ENCODE measurements at places on chromosomes 1 and 21. TPM values are rescaled to one million over a fixed set of nuclear protein-coding genes. Genes with fewer than 3 reads are reported as not detected.

AMPD1 gene
- total RNA-seq, result not detected

OR6N1 gene
- not detected for total RNA-seq

S100A8 gene
- total RNA-seq, result 95.6 TPM

DNA sequence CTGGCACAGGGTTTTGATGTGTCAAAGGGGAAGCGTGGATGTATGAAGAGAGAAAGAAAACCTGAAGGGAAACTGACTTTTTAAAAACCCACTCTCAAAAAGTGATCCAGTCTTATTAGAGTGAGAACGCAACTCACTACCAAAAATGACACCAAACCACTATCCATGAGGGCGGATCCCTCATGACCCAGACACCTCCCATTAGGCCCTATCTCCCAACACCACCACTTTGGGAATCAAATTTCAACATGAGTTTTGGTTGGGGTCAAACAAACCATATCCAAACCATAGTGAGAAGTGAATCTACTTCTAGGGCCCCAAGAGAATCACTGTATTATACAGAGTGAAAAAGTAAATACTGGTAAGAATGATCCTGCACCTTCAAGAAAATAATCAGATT lies 53.5 kb downstream of the FNBP1L start:
- DNase-seq, result no peak

GRCh38 chr1:42949312-42950115 lies 9.2 kb downstream of the SLC2A1 start:
- no peak for DNase-seq
